Bronchial epithelial cell (primary cell): ENCODE measurements at places on chromosomes 2 and 18. TPM values are rescaled to one million over a fixed set of nuclear protein-coding genes. Genes with fewer than 3 reads are reported as not detected.

EPB41L3 gene
- 0.53 and 7.4 TPM in 2 replicates for total RNA-seq

DNA sequence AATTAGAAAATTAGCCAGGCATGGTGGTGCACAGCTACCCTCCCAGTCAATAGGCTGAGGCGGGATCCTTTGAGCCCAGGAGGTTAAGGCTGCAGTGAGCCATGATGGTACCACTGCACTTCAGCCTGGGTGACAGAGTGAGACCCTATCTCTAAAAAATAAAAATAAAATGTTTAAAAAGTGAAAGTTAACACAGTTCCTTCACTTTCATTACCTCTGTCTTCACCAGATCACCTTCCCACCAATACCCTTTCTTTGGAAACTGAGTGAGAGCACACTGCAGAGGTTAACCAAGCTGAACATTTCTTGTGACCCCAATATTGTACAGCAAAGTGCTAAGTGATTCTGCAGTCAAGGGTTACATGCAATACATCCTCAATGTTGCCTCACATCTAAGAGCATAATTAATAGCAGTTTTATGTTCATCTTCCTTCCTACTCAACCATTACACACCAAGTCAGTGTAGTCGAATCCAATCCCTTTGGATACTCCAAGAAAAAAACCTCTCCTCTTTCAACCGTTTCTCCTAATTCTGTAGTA lies 1.7 kb downstream of the L3MBTL4 start:
- DNase-seq, result no peak

- DNase-seq, result no peak
These were observed 221.5 kb downstream of the RIT2 start for GRCh38 chr18:42893977-42894376.

DNA sequence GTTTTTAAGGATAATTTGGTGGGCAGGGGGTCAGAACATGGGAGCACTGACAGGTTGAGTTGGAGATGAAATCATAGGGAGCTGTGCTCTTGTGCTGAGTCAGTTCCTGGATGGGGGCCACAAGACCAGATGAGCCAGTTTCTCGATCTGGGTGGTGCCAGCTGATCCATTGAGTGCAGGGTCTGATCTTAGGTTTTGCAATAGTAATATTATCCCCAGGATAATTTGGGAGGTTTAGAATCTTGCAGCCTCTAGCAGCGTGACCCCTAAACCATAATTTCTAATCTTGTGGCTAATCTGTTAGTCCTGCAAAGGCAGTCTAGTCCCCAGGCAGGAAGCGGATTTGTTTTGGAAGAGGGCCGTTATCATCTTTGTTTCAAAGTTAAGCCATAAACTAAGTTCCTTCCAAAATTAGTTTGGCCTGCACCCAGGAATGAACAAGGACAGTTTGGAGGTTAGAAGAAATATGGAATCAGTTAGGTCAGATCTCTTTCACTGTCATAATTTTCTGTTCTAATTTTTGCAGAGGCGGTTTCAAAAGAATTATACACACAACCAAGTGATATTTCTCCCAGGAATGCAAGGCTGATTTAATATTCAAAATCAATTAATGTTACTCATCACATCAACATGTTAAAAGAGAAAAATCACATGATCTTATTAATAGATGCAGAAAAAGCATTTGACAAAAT lies 23.0 kb downstream of the DBI start:
- peak; percentile 80 for DNase-seq

DNA sequence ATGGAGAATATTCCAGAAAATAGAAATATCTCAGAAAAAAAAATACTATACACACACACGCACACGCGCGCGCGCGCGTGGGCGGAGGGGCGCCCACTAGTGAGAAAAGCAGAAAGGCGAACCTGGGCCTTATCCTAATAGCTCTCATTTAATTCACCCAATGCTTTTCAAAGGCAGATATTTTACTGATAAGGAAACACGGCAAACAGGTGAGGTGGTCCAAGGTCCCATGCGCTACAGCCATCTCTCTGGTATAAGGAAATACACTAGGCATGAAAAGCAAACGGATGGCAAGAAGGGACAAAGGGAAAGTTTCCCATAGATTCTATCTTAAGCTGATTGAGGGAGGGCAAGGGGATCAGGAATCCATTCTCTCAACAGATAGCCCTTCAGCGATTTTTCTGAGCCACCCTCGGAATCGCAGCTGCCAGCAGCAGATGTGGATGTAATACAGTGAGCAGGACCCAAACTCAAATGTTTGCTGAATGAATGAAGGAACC lies 136.7 kb downstream of the TMEM247 start:
- DNase-seq, result peak; percentile 16

- no peak for DNase-seq
These were observed 787.2 kb downstream of the TDRD15 start for GRCh38 chr2:21910832-21911507.

ERBB4 gene
- total RNA-seq, result under 0.01 TPM in 2 replicates

EMX1 gene
- 0.26 TPM in 1 of 2 replicates, not detected in the other for total RNA-seq

AMER3 gene
- total RNA-seq, result under 0.01 TPM in 1 of 2 replicates, not detected in the other

GRCh38 chr2:62474176-62474575 lies 31.8 kb downstream of the TMEM17 start:
- DNase-seq, result no peak

- no peak for DNase-seq
These were observed 263.8 kb downstream of the TCF4 start for GRCh38 chr18:55324166-55324565.

CRACDL gene
- total RNA-seq, result 0.26 and 1.4 TPM in 2 replicates

DNA sequence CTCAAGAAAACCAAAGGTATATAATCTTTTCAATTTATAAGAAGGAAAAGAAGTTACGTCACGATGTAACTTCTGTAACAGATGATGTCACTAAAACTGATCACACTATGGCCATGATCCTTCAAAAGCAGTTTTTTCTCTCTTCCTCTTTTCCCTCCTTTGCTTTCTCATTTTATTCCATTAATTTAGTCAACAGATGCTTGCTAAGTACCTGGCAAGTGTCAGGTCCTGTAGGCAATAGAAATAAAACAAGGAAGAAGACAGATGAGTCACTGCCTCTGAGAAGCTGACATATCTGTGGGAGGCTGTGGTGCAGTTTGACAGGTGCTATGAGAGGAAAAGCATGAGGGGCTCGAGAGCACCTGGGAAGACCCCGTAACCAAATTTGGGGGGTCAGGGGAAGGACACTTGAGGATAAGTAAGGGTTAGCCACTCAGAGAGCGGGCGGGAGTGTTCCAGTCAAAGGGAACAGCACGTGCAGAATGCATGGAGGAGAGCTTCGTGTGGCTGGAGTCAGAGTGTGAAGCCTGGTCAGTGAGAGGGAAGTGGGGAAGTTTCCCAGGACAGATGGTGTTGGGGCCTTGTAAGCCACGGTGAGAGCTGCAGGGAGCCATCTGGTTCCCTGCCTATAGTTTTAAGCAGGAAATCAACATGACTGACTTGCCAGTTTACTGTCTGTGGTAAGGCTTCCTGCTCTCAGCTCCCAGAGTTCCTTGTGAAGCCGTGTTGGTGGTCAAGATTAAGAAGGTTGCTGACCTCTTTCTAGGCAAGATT lies 198.8 kb upstream of the FOSL2 start:
- DNase-seq, result peak; percentile 56

CD8A gene
- under 0.01 TPM in 2 replicates for total RNA-seq

DNA sequence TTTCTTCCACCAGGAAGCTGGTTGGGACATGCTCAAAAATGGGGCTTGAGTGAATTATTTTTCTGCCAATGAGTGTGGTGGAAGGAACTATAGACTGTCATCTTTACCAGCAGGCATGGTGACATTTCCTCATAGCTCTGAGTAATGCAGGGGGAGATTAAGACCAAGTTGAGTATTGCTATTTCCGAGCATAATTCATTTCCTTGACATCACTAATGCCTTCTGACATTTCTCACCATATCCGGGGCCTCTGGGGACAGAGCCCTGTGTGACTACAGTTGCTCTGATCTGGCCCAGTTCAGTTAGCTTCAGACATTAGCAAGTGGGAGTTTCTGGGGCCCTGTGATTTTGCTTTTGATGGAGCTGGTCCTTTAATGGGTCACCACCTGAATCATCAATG lies 410.4 kb downstream of the MEIS1 start:
- DNase-seq, result peak; percentile 25

- DNase-seq, result peak; percentile 32
These were observed 125.3 kb upstream of the APCDD1 start for GRCh38 chr18:10329101-10329500.

DNA sequence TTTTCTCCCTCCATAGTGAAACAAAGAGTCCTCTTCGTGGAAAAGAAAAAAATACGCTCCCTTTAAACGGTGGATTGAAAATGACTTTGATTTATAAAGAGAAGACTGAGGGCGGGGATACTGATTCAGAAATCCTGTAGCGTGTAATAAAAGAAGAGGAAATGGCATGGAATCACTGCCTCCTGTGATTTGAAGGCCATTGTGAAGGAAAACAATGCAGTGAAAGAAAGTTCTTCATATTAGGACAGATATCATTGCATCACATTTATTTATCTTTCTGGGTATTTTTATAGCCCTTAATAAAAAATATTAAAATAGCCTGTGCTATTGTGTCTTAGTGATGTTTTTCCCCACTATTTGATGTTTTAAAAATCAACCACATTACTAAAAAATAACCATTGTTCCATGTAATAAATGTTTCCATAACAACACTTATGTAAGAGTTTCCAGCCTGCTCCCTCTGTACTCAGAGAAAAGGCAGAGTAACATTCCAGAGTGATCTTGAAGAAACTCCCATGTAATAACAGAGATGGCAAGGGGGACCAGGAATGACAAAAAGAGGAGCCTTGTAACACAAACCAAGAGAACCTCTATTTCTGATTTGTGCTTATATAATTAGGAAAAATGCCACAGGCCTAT lies 8.0 kb downstream of the MRPL33 start:
- no peak for DNase-seq

DNA sequence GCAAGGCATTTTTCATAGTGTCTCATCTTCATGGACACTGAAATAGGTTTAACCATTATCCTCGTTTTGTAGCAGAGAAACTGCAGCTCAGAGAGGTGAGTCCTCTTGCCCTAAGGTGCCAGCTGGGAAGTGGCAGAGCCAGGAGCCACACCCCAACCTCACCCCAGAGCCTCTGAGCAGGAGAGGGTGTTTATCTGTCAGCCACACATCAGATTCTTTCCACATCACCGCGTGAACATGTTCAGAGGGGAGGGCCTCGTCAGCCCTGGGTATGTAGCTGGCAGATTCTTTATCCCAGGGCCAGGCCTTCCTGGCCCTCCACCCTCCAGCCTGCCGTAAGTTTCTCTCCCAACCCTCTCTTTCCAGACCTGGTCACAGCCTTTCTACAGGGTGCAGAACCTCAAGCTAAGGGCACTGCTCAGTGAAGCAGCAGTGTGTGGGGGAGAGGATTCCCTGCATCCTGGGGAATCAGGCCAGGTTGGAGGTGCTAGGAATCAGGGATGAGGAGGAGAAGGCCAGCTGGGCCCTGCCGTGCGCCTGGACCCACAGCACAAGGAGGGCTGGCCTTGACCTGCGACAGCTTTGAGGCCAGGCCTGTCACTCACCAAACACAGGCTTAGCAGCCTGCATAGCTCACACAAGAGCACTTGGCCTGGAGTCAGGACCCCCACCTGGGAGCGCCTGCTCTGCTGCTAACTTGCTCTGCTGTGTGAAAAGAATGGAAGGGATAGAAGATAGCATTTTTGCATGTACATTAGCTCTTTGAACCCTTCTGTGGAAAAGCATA lies 111.3 kb upstream of the MCFD2 start:
- peak; percentile 56 for DNase-seq

DNA sequence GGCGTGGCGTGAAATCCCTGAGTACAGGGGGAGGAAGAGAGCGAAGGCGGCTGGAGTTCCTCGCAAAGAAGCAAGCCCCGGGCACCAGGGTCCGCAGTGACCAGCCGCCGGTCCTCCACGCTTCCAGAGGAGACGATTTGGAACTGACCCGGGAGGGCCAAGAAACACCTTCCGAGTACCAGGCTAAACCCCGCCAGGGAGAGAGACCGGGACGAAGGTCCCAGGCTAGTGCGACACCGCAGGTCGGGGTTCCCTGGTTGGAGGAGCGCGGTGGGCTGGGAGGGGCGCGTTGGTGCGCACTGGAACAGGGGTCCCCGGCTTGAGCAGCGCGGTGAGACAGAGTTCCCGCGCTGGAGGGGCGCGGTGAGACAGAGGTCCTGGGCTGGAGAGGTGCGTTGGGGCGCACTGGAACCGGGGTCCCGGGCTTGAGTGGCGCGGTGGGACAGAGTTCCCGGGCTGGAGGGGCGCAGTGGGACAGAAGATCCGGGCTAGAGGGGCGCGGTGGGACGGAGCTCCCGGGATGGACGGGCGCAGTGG lies 901 bp downstream of the WDFY1 start:
- DNase-seq, result no peak

DNA sequence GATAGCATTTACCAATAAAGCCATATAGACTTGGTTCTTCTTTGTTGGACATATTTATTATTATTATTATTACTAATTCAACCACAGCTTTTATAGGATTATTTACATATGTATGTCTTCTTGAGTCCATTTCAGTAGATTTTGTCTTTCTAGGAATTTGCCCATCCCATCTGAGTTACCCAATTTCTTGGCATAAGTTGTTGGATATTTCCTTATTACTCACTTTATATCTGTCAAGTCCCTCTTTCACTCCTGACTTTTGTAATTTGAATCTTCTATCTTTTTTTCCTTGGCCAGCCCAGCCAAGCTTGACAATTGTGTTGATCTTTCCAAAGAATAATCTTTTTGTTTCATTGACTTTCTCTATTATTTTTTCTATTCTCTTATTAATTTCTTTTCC lies 543.7 kb downstream of the SUCLG1 start:
- DNase-seq, result peak; percentile 44

GRCh38 chr2:57461624-57462023 lies 585.0 kb upstream of the VRK2 start:
- no peak for DNase-seq
